ENCODE measurements at places on chromosomes 4 and X.

GRCh38 chr4:133866328-133866699 lies 335.3 kb downstream of the PABPC4L start:
- DNase-seq: no peak

DNA sequence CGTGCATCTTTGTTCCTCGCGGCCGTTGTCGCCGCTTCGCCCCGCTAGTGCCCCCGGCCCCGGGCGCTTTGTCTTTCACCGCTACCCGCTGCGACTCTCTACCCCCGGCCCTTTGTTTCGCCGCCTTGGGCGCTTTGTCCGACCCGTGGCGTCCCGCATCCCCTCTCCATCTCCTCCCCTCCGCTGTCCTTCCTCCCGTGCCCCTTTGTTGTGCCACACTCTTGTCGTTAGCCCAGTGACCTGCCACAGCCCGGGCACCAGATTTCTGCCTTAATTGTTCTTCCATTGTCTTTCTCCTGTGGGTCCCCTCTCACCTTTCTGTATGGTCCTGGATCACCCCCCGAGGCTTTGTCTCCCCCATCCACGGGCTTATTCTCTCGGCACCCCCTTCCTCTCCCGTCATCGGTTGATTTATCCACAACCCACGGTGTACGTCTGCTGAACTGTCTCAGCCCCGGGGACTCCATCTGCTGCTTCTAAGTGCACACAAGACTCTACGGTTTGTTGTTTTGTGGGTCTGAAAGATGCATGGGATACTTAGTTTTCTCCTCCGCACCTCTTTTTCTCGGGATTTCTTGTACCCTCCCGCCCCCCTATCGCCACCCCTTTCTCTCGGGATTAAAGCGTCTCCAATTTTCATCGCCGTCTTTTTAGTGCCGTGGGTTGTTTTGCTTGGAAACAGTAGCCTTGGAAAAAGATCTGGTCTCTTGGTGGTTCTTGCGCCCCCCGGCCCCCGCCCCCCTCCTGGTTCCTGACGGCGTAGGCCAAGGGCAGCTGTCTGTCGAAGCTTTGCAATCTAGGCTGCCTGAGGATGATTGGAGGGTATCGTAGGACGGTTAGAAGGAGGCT lies 783 bp downstream of the RBPJ start:
- DNase-seq: no peak

DNA sequence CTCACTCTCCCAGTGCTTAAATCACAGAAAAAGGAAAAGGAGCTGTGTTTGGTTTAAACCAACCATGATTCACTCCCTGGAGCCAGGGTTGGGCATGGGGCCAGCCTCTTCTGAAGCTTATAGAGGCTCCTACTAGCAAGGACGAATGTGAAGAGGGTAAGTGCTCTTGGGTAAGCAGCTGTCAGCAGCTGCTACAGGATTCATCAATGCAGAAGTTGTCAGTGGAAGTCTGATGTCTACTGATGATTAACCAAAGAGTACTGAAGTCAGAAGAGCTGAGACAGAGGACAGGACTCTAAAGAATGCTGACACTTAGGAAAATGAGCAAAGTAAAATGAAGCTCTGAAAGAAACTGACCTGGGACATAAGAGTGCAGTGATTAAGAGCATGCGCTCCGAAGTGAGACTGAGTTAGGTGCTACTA lies 32.7 kb upstream of the JADE1 start:
- DNase-seq: peak; percentile 53

- no peak for DNase-seq
Observed at GRCh38 chrX:112008724-112009123, 73.9 kb downstream of the TRPC5 start.

GRCh38 chrX:43718081-43718480 lies 62.0 kb downstream of the MAOA start:
- no peak for DNase-seq

DNA sequence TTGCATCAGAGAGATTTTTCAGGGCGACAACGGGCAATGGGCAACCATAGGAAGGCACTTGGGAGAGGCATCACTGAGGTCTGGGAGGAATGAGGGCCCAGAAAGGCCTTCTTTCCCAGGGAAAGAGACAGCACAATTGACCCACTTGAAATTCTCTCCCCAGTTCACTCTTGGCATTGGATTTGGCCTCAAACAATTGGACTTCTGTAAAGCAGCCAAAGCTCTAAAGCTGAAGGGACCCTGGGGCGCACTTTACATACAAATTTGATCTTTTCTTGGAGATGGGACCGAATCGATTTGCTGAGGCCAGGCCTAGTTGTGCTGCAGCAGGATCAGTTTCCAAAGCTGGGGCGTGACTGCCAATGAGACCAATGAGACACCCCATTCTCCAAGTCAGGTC lies 3.2 kb downstream of the ARHGAP36 start:
- no peak for DNase-seq

GRCh38 chr4:80452768-80453167 lies 117.2 kb downstream of the CFAP299 start:
- DNase-seq: no peak

- peak; percentile 35 for DNase-seq
Observed at GRCh38 chrX:15988661-15989603, 134.3 kb upstream of the AP1S2 start.

DNA sequence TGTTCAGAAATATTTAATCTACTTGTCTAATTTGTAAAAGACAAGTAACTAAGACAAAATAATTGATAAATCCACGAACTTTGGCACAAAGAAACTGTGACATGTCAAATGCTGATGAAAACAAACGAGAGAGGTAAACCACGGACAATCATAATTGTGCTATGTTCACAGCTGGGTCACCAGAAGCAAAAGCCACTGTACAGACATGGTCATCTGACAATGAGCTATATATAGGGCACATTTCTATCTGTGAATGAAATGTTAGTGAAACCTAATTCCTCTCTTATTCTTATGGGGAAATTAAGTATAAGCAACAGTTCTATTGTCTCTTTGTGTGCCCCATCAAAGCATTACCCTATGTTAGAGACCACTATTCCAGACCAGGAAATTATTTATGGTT lies 444.0 kb upstream of the TRAM1L1 start:
- no peak for DNase-seq

GRCh38 chrX:37425370-37425769 lies 76.2 kb downstream of the PRRG1 start:
- no peak for DNase-seq

- no peak for DNase-seq
Observed at GRCh38 chr4:98673978-98674377, 15.6 kb upstream of the TSPAN5 start.

DNA sequence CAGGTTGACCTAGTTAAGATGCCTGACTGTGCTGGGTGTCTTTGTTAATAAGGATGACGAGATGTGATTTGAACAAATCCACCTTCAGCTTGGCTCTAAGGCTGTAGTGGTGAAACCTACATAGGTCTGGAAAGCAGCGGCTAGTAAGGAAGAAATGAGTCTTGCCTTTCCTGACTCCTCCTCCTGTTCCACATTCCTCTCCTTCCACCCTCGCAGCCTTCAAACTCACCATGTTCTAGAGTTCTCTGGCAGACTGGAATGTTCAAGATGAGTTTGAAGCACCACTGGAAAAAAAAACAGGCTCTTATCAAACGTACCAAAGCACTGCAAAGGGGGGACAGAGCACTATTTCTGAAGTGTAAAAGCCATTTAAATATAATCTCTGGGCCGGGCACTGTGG lies 395.4 kb downstream of the BMPR1B start:
- DNase-seq: no peak

GRCh38 chr4:17589355-17589754 lies 12.4 kb downstream of the LAP3 start:
- DNase-seq: no peak

- no peak for DNase-seq
Observed at GRCh38 chr4:168128601-168129000, 36.3 kb downstream of the ANXA10 start.

DNA sequence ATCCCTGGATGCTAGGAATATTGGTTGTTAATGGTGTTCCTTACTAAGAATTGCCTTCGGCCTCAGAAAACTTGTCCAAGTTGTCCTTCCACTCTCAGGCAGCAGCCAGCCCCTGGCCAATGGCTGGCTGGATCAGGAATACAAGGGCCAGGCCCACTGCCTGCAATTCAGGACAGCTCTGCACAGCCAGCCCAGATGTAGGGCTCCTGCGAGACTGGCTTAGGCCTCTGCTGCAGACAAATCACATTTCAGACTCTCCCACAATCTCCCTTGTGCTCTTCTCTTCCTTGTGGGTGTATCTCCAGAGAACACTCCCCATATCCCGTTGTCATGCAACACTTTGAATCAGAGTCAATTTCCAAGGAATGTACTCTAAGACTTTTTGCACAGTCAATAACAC lies 747.6 kb upstream of the FTHL17 start:
- no peak for DNase-seq

DNA sequence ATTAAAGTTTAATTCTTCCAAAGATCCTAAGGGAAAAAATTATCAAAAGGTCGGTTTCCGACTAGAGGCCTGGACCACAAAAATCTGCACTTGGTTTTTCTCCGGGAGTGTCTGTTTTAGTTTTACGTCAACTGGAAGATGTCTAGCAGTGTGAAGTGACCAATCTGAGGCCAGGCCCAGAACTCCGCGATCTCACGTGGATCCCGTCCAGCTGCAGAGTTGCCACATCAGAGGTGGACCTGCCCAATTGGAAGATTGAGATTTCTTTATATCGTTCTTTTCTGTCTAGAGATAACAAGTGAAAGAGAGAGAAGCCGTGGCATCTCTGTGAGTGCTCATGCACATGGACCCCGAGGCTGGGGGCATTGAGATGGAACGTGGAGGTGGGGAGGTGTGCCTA lies 115.8 kb downstream of the AFF1 start:
- DNase-seq: no peak

DNA sequence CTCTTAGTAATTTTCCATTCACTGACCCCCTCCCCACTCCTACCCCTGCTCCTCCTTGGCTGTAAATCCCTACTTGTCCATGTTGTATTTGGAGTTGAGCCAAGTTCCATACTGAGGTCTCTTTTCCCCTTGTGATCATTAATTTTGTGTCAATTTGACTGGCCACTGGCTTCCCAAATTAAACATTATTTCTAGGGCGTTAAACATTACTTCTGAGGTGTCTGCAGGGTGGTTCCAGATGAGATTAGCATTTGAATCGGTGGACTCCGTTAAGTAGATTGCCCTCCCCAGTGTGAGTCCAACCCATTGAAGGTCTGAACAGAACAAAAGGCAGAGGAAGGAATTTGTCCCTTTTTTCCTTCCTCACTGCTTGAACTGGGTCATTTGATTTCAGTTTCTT lies 25.7 kb downstream of the SLC39A8 start:
- no peak for DNase-seq

DNA sequence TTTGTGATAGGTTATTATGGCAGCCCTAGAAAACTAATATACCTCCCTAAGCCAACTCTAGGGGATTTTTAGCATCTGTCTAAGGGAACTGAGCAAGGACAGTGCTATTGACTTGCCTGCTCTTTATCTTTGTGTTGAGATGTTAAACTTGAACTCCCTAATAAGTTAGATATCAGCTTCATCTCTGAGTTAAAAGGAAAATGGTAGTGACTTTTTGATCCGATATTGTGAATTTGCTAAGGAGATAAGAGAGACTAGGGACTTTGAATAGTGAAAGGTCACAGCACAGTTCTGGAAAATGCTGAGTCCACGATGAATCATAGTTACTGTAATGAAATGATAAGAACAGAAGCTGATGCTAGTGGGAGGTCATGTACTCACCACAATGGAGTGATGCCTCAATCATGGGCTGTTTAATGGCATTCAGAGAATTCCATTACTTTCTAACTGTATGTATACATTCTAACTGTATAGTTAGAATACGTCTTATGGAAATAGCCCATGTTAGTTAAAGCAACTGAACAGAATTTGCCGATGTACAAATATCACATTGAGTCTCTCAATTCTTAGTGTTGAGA lies 147.2 kb downstream of the GLRA3 start:
- no peak for DNase-seq

- DNase-seq: no peak
Observed at GRCh38 chrX:38661561-38661960, 100.2 kb downstream of the TSPAN7 start.

DNA sequence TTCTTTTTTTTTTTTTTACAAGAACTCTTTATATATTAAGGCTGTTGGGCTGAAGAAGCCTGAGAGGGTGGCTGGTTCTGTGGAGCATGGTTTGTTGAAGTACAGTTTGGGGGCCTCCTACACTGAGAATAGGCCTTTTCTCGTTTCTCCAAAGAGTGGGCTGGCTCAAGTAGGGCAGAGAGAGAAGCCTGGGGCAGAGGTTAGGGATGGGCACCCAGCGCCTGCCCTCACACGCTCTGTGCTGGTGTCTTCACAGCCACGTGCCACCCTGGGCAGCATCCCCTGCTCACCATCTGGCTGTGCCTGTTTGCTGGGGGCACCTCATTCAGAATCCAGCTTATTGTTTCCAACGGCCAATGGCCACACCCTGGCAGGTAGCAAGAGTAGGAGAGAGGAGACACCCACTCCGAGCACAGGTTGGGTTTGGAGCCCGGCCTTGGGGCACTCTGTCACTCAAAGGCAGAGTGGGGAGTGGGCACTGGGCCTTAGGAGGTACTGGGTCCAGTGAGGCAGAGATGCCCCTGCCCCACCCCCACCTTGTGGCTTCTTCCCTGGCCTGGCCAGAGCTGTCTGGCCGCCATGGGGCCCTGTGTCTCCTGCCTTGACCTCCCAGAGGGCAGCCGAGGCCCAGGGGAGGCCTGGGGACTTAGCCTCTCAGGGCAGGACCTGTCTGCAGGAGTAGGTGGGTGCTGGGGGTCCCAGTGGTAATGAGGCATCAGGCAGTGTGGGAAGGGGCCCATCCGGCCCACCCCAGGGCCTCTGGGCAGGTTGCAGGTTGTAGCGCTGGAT lies 2.9 kb downstream of the MSANTD1 start:
- no peak for DNase-seq

- no peak for DNase-seq
Observed at GRCh38 chr4:78749972-78750727, 26.0 kb upstream of the BMP2K start.
